ENCODE measurements at places on chromosomes 2 and 18.

DNA sequence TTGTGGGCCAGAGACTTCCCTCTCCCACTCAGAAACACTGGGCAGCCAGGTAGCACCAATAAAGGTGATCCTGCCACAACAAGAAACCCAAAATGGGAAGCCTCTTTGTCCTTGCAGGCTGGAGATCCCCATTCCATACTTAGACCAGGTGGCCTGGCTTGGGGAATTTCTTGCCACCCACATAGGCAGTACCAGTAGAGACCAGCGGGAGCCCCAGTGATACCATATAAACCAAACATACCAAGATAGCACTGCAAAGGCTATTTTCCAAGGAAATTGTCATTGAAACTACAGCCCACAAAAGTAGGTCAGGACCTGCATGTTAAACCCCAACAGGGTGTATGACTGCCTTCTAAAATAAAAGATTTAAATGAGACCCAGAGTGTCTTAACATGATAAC lies 171.6 kb downstream of the DIS3L2 start:
- DNase-seq = no peak

GRCh38 chr2:99111945-99112344 lies 29.6 kb upstream of the C2orf15 start:
- no peak for DNase-seq

DNA sequence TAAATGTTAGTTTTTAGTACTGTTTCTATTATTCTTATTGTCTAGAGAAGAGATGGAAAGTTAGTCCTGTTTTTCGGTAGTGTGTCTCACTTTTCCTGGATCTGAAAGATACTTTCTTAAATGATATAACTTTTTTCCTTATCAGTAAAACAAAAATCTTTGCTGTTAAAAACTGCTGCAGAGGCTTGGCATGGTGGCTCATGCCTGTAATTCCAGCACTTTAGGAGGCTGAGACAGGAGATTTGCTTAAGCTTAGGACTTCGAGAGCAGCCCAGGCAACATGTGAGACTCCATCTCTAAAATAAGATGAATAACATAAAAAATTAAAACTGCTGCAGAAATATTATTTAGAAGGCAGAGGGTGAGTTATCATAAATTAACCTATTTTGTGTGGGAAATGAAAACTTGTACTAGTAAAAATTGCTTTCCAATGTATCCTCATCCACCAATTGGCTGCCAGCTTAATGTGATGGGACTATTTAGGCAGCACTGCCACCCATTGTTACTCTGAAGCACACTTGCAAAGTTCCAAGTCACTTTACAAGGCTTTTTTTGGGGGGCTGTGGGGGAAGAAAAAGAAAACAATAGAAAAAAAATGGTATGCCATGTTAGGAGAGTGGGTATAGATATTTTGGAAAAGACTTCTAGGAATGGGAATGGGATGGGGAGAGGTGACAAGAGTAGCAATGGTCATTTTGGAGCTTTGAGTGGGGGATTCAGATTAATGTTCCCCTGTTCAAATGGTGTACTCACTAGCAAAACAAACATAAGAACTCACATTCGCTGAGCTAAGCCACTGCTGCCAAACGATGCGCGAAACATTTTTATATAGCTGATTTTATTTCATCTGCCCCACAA lies 62.7 kb downstream of the MEIS1 start:
- DNase-seq = no peak

DNA sequence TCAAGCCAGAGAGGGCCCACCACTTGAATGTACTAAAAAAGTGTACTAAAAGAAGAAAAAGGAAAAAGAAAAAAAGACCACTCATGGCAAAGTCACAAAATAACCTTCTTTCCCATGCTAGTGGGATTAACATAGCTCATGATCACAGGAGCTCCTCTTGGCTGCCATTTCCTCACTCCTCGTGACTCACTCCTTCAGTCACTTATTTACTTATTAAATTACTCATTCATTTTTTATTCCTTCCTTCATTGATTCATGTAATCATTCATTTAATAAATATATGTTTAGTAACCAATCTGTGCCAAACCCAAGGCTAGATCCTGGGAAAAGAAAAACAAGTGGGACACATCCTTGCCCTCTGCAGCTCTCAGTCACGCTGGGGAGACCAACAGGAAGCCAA lies 300.5 kb downstream of the INSIG2 start:
- no peak for DNase-seq

GRCh38 chr18:78393086-78393862 lies 586.3 kb upstream of the SALL3 start:
- DNase-seq = no peak

DNA sequence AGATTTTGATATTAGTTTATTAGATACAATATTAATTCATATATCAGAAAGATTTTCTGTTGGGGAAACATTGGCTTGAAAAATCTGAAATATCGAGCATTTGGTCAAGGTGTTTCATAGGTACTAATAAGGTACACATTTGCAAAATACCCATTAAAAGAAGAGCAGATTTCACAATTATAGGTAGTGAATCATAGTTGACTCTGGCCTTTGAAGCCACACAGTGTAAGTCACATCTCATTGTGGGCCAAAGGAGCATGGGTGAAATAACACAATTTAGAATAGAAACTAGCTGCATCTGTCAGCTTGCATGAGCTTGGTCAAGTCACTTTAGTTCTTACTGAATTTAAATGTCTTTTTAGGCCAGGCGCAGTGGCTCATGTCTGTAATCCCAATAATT lies 4.9 kb downstream of the KDM3A start:
- no peak for DNase-seq

- DNase-seq = no peak
Observed at GRCh38 chr2:47599171-47599570, 183.8 kb upstream of the MSH6 start.

GRCh38 chr2:1800306-1800705 lies 56.0 kb upstream of the PXDN start:
- DNase-seq = no peak

GRCh38 chr2:118942031-118942430 lies at the start of gene MARCO:
Gene MARCO, plus strand, starts transcription at chr2:118942194. Its CDS starts 107 bp downstream, at chr2:118942301.
- no peak for DNase-seq

GRCh38 chr2:231360881-231361371 lies 34.6 kb upstream of the B3GNT7 start:
- no peak for DNase-seq

GRCh38 chr18:22189449-22190166 lies 20.2 kb downstream of the GATA6 start:
- no peak for DNase-seq

- DNase-seq = no peak
Observed at GRCh38 chr18:32764611-32765244, 8.1 kb downstream of the KLHL14 start.

DNA sequence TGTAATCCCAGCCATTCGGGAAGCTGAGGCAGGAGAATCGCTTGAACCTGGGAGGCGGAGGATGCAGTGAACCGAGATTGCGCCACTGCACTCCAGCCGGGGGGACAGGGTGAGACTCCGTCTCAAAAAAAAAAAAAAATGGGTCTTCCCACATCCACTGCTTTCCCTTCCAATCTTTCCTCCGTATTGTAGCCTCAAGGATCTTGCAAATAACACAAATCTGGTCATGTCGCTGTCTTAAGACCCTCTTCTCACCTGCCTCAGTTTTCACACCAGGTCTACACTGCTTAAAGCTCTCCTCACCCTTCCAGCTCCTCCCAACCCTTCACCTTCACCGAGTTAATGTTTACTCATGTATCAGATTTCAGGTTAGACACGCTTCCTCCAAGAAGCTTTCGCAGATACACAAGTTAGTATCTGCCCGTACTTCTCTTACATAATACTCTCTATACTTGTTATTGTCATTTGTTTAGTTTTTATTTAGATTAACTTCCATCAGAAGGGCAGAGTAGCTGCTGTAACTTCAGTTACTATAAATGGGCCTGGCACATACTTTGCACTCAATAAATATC lies 1.5 kb downstream of the IER3IP1 start:
- no peak for DNase-seq

DNA sequence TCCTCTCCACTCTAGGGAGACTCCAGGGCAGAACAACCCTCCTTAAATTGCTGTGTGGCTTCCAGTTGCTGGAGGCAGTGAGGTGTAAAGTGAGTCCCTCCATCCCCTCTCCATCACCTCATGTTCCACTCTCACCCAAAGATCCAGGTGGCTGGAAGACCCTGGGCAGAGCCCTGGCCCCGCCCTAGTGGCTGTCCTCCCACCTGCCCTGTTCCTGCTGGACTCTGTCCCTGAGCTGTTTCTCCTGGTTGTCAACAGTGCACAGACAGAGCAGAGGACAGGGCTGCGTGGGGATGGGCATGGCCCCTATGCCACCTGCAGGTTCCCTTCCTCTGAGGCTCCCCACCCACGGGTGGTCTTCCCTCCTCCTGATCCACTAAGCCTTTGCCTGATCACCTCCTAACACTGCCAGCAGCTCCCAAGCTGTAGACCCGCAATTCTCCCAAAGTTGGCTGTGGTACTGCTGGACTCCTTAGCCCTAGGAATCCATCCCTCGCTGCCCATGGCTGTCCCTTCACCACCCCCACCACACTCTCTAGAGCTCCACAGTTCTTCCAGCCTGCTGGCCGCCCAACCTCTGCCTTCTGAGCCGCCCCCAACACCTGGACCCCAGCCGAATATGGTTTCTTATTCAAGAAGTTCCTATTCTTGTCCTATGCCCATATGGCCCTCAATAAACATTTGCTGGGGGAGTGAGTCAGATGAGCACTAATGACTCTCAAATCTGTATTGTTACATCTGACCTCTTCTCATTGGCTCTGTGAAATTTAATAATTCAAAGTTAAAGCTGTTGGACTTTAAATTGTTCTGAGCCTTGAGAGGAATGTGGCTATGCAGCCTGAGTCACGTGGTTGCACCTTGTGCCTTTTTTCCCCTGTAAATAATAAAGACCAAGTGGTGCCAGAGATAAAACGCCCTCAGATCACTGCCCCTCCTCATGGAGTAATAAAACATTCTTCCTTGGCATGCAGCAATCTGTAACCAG lies 260.0 kb upstream of the HS6ST1 start:
- DNase-seq = no peak

- no peak for DNase-seq
Observed at GRCh38 chr2:85089585-85089984, 43.6 kb upstream of the TCF7L1 start.

DNA sequence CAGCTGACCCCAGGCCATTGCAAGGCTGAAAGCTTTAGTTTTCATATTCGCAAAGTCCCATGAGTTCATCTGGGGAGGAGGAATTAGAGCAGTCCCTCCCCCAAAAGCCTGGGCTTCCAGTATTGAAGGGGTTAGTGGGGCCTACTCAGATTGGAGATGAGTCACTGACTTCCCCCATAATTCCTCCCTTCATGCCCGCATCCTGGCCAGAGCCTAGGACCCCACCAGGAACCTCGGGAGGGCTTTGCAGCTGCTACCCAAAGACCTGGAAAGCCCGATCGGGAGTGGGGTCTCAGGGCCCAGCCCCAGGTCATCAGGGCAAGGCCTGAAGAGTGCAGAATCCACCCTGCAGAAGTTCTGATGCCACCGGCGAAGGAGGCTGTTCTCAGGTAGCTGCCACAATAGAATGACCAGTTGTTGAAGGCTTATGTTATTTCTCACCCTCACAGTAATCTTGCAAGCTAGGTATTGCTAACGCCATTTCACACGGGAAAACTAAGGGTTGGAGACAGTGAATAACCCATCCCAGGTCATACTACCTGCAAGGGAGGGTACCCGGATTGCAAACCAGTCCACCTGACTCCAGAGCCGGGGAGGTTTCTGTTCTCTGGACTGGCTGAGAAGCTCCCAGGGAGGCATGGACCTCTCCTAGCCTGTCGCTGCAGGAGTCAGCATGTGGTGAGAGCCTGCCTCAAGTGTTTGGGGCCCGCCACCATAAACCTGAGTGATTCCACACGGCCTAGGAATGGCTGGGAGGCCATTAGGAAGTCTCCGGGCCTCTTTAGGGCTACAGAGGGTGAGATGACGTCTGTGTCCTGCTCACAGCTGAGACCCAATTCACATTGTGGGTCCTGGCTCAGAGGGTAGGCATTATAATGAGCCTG lies 5.8 kb upstream of the ARID5A start:
- no peak for DNase-seq

GRCh38 chr2:2931318-2932075 lies 446.1 kb downstream of the EIPR1 start:
- no peak for DNase-seq

GRCh38 chr18:59379772-59380522 lies 20.9 kb upstream of the LMAN1 start:
- DNase-seq = no peak

DNA sequence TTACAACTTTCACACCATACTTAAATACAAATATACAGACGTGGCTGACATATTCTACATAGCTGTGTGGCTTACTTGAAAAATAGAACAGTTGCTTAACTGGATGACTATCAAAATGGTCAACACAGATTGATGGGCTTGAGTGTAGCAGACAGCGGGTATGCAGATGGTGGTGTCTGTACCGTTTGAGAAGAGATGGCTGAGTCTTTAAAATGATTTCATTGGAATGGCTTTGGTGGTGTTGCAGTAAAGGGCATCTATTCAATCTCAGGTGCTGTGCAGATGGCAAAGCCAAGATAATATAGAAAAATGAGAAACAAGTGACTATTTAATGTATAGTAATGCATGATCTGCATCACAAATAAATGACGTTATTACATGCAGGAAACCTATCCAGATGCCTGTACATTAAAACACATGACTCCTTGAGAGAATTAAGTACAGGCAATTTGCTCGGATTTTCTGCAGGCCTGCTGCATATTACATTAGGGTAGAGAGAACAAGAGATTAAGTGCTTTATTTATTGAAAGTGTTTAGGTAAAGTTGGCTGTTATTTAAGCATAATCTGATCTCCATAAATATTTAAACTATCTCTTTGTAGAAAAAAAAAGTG lies 68.5 kb downstream of the AGPS start:
- DNase-seq = no peak

DNA sequence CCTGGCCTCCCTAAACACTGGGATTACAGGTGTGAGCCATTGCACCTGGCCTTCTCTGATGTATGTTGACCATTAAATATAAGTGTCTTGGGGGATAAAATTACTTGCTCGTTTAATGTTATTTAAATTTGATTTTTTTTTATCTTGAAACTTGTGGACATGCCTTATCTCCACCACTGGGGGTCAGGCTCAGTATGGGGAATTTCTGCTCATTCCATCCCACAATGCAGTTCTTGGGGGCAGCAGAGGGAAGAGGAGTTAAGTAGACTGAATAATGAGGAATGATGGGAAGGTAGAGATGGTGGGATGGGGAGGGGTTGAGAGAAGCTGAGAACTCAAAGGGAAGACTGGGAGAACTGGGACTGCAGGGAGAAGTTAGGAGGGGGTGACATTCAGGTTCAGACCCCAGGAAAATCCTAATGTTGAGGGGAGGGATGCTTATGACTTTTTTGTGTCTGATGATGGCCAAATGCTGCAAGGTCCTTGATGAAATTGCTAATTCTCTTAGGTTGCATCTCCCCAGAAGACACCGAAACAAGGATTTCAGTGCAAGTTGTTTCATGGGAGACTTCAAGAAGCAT lies 174.2 kb downstream of the MIB1 start:
- DNase-seq = no peak
